ENCODE measurements at places on chromosomes 2 and 18.

GRCh38 chr2:177402096-177402495 lies 9.5 kb downstream of the AGPS start:
- no peak for DNase-seq

DNA sequence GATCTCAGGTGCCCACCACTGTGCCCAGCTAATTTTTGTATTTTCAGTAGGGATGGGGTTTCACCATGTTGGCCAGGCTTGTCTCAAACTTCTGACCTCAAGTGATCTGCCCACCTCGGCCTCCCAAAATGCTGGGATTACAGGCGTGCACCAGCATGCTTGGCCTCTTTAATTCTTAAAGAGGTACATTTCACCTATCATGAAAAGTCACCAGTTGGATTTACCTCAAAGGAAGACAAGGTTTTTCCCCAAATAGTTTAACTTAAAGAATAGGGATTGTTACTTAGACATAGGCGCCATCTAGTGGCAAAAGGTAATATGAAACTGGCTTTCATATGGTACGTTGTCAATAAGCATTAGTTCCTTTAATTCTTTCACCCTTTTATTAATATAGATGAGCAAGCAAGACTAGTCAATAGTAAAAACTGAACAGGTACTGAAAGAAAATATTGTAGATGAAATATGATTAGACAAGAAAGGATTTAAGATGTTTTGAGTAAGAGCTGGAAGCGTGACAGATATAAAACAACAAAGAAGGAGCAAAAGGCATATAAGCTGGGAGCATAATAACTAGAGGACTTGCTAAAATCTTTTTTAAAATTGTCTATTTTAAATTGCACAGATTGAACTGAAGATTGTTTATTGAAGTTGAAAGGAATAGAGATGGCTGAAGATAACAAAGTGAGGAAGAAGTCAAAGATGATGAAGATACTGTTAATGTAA lies 35.0 kb upstream of the PSMD14 start:
- DNase-seq, result peak; percentile 86

DNA sequence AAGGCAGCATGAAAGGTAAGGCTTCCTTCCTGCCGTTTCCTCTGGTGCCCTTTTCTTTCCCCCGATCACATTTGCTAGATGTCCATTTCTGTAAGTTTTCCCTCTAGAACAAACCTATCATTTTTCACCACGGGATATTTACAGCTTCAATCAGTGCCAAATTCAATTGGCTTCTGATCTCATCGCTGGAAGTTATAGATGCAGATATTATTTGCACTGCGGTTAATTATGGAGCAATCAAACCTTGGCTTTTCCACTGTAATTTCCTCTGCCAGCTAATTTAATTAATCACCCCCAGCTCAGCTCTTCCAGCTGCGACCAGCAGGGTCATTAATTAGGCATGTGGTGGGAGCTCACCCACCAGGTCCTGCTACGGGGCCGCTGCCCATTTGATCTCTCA lies 86.1 kb downstream of the GBX2 start:
- DNase-seq, result no peak

- no peak for DNase-seq
Measured at GRCh38 chr18:67092141-67092540, 424.4 kb downstream of the DSEL start.

GRCh38 chr2:39281391-39281790 lies 37.6 kb upstream of the CDKL4 start:
- no peak for DNase-seq

- DNase-seq, result no peak
Measured at GRCh38 chr18:36412778-36413177, 115.3 kb downstream of the FHOD3 start.

DNA sequence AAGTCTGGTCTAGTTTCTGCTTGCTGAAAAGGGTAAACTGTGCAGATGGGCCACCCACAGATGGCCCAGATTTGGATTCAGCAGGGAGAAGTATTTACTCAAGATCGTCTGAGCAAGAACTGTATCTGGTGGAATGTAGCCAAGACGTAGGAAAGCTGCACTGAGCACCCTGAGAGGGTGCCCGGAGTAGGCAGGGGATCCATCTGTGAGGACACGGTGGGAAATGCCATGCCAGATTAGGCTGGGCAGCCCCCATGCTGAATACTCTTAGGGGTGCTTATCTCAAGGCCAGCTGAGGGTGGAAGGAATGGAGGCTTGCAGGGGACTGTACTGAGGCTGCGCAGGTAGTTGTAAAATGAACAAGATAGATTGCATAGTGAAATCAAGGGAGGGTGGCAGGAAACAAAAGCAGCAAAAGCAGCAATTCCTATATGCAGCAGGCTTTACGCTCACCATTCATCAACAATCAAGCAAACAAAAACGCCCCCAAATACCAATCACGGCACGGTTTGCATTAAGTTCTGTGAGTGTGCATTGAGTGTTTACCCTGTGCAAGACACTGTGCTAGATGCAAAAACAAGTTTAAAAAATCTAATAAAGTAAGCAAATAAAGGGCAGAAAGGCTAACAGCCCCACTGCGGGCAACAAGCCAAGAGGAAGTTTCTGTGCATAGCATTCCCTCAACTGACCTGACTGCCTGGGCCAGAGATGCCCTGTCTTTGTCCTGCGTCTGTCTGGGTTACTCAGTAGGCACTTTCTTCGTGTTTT lies 32.2 kb upstream of the LPIN2 start:
- DNase-seq, result peak; percentile 59

DNA sequence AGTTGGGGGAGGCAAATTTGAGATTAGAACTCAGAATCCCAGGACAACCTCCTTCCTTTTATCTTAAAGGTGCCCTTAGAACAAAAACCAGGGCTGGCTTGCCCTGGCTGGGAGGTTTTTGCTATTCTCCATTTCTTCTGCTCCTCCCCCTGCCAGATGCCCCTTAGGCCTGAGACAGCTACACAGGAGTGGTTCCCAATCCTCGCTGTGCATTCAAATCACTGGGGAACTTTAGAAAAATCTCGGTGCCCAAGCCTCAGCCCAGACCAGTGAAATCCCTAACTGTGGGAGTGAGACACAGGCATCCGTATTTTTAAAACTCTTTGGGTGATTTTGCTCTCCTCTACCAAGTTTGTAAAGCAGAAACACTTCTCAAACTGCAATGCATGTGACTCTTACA lies 38.8 kb downstream of the LBH start:
- DNase-seq, result no peak

GRCh38 chr2:181750305-181750704 lies 70.0 kb upstream of the NEUROD1 start:
- no peak for DNase-seq

GRCh38 chr2:240812721-240813120 lies 7.3 kb downstream of the KIF1A start:
- no peak for DNase-seq

DNA sequence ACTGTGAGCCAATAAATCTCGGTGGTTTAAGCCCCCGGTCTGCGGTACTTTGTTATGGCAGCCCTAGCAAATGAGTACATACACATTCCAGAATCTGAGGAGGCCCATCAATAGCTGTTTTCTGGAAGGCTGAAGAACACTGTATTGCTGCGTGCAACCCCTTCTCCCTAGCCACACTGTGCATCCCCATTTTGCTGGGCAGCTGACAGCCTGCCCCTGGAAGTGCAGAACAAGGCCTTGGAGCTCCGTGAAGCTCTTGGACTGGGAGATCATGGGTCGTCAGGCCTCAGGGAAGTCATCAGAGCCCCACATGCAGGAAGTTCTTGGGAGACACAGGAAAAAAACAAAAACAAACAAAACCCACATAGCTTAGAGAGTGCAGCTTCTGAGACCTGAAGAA lies 90.6 kb upstream of the ST6GAL2 start:
- no peak for DNase-seq

- no peak for DNase-seq
Measured at GRCh38 chr2:65458999-65459398, 26.6 kb upstream of the SPRED2 start.

DNA sequence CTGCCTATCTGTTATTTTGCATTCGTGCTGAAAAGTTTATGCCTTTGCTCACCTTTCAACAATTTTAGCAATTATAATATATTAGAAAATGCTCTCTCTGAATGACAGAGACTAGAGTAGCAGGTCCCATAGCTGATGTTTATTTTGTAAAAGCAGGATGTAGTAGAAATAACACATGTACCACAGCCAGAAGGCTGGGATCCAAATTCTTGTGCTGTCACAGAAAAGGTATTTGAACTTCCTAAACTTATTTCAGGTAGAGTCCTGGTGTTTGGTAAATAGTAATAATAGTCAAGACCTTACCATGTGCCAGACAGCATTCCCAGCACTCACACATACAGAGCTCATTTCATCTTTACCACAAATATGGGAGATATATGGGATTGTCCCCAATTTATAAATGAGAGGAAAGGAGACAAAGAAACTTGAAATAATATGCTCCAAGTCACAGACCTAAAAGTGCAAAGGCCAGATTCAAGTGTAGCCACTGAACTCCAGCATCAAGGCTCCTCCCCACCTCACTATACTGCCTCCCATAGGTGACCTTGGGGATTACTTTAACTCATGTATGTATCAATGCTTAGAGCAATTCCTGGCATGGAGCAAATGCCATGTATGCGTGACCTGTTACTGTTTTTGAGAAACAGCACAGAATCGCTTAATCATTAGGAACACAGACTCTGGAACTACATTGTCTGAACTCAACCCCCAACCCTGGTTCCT lies 284.7 kb upstream of the RAB12 start:
- no peak for DNase-seq

DNA sequence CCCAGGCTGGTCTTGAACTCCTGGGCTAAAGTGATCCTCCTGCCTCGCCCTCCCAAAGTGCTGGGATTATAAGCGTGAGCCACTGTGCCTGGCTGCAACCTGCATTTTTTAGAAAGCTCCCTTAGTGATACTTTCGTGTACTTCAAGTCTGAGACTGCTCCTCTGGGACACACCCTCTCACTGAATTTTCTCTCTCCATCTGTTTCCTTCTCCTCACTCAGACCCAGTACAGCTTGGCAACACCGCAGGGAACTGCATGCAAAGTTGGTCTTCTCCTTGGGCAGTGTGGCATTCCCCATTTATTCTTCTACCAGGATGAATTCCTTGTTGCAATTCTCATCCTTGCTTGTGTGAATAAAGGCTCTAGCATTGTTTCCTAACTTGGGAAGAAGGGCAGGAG lies 175.9 kb downstream of the LPIN1 start:
- no peak for DNase-seq

DNA sequence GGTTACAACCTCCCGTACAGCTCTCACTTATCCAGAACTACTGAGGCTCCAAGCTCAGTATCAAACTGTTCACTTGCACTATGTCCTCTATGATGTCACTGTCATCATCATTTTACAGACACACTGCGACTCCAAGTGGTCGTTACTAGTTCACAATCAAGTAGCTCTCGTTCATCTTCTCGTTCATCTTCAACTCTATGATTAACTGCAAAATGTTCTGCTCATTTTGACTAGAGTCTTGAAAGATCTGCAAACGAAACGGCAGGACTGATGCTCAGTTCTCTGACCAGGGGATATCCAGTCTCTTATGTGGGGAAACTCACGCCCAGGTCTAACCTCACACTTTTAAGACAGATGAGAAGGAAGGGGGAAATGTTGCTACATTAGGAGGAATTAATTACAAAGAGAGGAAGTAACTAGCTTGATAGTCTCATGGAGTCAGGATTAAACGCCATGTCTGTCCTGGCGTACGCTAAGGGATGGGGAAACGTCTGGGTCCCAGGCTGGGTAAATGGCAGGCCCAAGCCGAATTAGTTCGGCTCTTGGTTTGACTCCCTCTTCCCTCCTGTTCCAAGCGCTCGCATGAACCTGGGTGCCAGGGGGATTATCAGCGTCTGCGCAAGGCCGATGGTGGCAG lies 794 bp upstream of the CHCHD5 start:
- peak; percentile 9 for DNase-seq

- DNase-seq, result no peak
Measured at GRCh38 chr2:168201584-168202116, 45.7 kb downstream of the STK39 start.

DNA sequence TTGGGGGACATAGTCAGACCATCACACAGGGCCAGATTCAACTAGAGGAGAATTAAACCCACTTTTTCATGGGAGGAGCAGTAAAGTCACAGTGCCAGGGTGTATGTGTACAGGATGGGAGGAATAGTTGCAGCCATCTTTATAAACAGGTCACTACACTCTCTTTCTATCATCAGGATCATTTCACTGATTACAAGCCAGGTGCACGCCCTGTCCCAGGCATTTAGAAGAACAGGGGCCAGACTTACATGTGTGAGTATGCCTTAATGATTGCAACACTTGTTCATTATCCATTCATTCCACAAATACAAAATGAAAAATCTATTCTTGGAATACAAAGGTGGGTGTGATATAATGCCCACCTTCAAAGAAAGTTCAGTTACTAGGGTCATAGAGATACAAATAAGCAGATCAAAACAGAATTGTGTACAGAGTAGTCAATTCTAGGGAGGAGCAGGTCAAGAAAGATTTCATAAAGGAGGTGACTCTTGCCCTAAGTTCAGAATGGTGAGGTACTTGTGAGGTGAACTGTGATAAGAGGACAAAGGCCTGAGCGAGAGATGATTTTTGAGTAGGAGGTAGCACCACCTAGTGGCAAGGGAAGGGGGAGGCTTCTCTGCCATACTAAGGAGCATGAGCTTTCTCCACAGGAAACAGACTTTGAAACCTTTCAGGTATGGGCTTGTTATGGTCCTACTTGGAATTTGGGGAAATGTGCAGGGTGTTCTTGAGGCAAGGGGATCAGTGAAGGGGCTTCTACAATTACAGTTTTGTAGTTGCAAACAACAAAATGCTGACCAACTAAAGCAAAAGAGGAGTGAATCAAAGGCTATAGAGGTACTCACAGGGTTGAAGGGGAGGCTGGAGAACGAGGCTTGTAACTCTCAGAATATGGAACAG lies 156.3 kb downstream of the SUCLG1 start:
- peak; percentile 42 for DNase-seq

GRCh38 chr2:120775194-120775593 lies 39.5 kb downstream of the GLI2 start:
- DNase-seq, result no peak

DNA sequence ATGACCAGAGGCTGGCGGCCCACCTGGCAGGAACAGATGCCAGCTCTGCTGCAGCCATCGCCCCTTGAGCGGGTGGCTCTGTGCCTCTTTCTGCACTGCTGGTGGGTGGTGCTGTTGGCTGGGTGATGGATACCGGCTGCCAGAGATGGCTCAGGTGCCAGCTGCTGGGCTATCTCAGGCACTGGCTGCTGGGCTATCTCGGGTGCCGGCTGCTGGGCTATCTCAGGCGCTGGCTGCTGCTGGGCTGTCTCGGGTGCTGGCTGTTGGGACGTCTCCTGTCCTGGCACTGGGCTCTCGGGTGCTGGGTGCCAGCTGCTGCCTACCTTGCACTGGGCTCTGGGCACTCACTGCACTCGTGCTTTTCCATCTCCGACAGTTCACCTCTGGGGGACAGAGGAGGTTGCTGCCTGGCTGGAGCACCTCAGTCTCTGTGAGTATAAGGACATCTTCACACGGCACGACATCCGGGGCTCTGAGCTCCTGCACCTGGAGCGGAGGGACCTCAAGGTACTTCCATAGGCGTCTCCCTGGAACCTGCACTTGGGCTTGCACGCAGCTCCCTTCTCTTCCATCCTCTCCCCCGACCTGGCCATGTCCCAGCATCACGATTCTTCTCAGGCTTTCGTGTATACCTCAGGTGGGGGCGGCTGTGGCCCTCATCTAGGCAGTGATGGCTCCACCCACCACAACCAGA lies 98.4 kb downstream of the USP40 start:
- no peak for DNase-seq

- DNase-seq, result no peak
Measured at GRCh38 chr2:133867166-133867565, 298.9 kb upstream of the NCKAP5 start.

- no peak for DNase-seq
Measured at GRCh38 chr2:31109633-31110192, 28.5 kb downstream of the GALNT14 start.

- DNase-seq, result no peak
Measured at GRCh38 chr2:32495139-32495538, 132.7 kb upstream of the TTC27 start.

GRCh38 chr2:204946892-204947291 lies 401.6 kb downstream of the PARD3B start:
- no peak for DNase-seq

All from suppressor macrophage treated with lipopolysaccharide for 4 hours (primary cell).